ENCODE measurements at places on chromosomes 6 and 20.

GRCh38 chr6:30154709-30155519 lies 6.1 kb downstream of the TRIM10 start:
- DNase-seq = no peak

DNA sequence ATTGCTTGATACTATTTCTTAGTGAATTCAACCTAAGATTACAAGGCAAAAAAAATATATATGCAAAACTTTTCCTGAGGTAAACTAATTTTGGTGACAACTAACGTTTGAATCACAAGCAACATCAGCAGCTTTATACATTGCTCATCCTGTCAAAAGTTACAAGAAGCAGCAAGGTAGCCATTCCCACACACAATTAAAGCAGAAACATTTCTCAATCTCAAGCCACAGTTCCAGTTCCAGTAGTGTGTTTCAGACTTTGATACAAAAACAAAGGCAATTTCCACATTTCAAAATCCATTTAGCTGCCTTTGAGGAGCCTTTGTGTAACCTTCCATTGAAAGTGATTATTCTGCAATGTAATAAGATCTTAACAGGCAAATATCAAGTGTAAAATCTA lies 191.0 kb downstream of the WDR27 start:
- no peak for DNase-seq

DNA sequence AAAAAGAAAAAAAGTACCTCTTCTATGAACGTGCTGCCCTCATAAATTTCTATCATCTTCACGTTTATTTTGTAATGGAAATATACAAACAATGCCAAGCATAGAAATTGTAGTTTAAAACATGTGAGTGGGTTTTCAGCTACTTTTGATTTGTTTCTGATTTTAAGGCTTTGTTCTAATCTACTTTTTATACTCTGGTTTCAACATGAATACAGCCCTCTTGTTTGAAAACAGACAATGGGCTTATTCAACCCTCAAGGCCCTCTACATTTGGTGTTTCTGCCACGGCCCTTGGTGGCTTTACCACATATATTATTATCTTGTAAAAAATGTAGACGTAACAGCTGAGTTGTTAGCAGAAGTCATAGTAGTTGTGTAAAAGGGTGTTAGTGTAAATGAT lies 153.9 kb downstream of the SOX4 start:
- no peak for DNase-seq

GRCh38 chr6:40413239-40413638 lies 173.9 kb downstream of the LRFN2 start:
- no peak for DNase-seq

- DNase-seq = no peak
These were observed 172.2 kb downstream of the ARID1B start for GRCh38 chr6:156949376-156949775.

Measured in K562 (cell line).